ENCODE measurements at places on chromosomes 4 and X. TPM values are rescaled to one million over a fixed set of nuclear protein-coding genes. Genes with fewer than 3 reads are reported as not detected.

The GLRA3 gene
- polyA plus RNA-seq = 0.76 TPM

The CD40LG gene
- not detected for polyA plus RNA-seq

The SHROOM3 gene
- polyA plus RNA-seq = 8.0 TPM

The CTAG1B gene
- not detected for polyA plus RNA-seq

The BANK1 gene
- polyA plus RNA-seq = not detected

The ALG13 gene
- polyA plus RNA-seq = 72.8 TPM

The UCP1 gene
- not detected for polyA plus RNA-seq

The NOP14 gene
- 6.3 TPM for polyA plus RNA-seq

The AFF2 gene
- polyA plus RNA-seq = 18.6 TPM

The ASB12 gene
- polyA plus RNA-seq = 1.5 TPM

The PCYT1B gene
- 6.5 TPM for polyA plus RNA-seq

The FREM3 gene
- polyA plus RNA-seq = 0.35 TPM
